ENCODE measurements at places on chromosomes 3 and 15.

DNA sequence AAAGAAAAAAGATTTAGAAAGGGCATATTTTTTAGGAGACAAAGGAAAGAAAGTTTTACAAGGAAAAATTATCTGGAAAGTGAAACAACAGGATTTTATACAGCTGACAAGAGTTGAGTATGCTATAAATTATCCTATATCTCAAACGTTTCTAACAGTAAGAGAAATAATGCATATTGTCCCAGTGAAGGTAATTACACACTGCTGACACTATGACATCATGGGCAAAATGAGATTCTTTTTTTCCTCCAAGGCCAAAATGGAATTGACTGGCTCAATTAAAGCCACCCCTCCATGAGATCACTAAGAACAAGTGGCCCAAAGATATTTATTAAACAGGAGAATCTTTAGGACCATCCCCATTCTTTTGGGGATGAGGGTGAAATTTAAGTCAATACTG lies 72.0 kb upstream of the CDIN1 start:
- no peak for DNase-seq

DNA sequence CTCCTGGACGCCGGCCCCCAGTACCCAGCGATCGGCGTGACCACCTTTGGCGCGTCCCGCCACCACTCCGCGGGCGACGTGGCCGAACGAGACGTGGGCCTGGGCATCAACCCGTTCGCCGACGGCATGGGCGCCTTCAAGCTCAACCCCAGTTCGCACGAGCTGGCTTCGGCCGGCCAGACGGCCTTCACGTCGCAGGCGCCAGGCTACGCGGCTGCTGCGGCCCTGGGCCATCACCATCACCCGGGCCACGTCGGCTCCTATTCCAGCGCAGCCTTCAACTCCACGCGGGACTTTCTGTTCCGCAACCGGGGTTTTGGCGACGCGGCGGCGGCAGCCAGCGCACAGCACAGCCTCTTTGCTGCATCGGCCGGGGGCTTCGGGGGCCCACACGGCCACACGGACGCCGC lies 956 bp downstream of the ZIC1 start:
- no peak for DNase-seq

- DNase-seq = no peak
Observed at GRCh38 chr3:135081451-135081850, 286.4 kb downstream of the EPHB1 start.

- DNase-seq = no peak
Observed at GRCh38 chr3:133882986-133883586, 12.6 kb downstream of the RAB6B start.

DNA sequence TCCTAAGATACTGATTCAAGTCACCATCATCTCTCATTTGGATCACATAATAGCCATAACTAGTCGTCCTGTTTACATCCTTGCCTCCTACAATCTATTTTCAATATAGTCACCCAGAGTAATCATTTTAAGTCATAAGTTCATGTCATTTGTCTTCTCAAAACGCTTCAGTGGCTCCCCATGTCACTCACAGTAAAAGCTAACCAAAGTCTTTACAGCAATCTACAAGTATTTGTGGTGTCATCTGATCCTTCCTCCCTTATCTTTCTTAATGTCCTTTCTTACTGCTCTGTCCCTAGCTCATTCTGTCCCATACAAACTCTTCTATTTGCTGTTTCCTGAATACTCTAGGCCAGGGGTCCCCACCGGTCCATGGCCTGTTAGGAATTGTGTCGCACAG lies 28.8 kb downstream of the GBE1 start:
- no peak for DNase-seq

DNA sequence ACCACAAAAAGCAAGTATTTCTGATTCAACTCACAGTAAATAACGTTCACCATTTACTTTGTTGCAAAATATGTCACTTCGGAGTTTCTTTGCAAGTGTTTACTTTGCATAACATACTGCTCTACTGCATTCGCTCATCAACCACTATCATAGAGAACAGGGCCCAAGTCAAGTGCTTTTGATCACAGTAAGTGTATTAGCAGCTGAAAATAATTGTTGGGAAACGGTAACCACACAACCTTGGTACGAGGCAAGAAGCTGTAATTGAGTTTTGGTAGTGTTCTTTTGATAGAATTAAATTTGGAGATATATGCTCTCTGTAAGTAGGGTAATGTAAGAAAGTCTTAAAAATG lies 80.1 kb downstream of the SATB1 start:
- DNase-seq = no peak

DNA sequence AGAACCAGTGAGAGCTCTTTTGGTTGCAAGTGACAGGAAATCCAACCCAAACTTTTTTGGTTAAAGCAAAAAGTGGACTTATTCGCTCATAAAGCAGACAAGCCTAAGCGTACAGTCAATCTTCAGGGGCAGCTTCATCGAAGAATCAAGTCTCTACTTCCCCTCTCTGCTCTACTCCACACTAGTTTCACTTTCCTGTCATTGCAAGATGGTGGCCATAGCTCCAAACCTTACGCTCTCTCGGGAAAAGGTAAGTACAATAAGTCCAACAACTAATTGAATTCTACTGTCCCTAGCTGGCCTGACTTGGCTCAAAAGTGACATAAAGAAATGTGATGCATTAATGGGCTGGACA lies 24.9 kb upstream of the ZNF710 start:
- DNase-seq = no peak

- no peak for DNase-seq
Observed at GRCh38 chr15:66842710-66843441, 140.8 kb downstream of the SMAD6 start.

GRCh38 chr3:98587654-98588053 lies 5.8 kb downstream of the CPOX start:
- DNase-seq = no peak

DNA sequence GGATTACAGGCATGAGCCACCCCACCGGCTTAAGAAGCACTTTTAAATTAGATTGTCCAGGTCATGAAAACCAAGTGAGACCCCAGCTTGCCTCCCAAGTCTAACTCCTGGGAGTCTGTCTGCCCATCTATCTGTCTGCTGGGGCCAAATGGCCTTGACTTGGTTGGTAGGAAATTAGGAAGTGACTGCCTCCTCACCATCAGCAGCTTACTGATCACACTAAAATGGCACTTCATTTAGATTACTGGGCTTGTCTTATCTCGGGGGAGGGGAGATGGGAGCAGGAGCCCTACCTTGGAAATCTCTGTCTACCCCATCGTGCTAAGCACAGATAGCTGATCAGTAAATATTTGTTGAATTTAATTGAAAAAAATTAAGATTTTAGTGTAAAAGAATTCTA lies 5.6 kb upstream of the LRRC2 start:
- no peak for DNase-seq

- DNase-seq = no peak
Observed at GRCh38 chr3:168574455-168575158, 478.9 kb upstream of the GOLIM4 start.

GRCh38 chr15:79778378-79778990 lies 118.3 kb downstream of the MTHFS start:
- DNase-seq = no peak
